CD8-positive, alpha-beta memory T cell (primary cell): ENCODE measurements at places on chromosomes 12 and 14. TPM values are rescaled to one million over a fixed set of nuclear protein-coding genes. Genes with fewer than 3 reads are reported as not detected.

DNA sequence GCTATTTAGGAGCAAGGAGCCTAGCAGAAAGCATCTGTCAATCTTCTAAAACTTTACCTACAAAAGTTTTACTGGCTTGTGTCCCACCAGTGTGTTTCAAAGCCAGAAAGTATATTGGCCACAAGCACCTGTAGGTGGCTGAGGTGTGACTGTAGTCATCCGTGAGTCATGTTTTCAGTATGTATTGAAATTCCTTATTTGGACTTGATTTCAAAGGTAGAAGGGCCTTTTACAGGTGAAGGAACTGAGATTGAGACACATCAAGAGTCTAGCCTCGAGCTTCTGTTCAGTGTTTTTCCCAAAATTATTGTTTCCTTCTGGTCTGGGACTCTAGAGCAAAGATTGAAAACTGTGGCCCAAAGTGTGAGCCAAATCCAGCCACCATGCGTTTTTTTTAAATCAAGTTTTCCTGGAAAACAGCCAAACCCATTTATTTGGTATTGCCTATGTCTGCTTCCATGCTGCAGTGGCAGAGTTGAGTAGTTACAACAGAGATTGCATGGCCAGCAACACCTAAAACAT is 195.3 kb upstream of the BCL2L14 start:
- no peak for DNase-seq
- peaks cover 5% of the 10 kb centered on the region for H3K36me3 ChIP-seq
- no peak overlapping the region for H3K4me3 ChIP-seq
- no peak overlapping the region for H3K27ac ChIP-seq

DNA sequence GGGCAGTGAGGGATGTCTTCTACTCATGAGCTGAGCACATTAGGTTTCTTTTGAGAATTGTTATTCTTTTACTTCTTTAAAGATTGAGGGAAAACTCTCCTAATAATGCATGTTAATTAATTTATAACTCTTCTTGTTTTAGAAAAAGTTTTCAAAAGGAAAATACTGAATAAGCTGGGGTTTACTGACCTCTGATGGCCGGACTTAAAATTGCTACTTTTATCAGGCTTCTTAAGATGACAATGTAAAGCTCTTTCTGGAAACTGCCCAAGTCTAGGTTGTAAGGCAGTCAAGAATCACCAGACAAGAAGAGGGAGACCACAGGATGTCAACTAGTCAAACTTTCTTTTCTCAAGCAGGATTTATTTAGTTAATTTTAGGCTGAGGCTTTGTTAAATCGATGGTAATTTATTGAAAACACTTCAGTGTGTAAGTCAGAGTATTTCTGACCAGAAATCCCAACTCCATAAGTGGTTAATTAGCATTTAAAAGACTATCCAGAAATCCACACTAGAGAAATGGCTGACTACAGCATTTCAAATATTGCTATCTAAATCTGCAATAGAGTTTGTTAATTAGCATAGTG is 82.1 kb downstream of the AVPR1A start:
- H3K4me3 ChIP-seq, result no peak overlapping the region
- no peaks in the 10 kb centered on the region for H3K4me1 ChIP-seq
- DNase-seq, result no peak
- no peak overlapping the region for H3K27ac ChIP-seq
- H3K36me3 ChIP-seq, result no peaks in the 10 kb centered on the region

GRCh38 chr12:117699118-117699517 is 269.7 kb downstream of the KSR2 start:
- no peaks in the 10 kb centered on the region for H3K36me3 ChIP-seq
- no peaks in the 10 kb centered on the region for H3K27me3 ChIP-seq
- H3K4me1 ChIP-seq, result no peaks in the 10 kb centered on the region

DNA sequence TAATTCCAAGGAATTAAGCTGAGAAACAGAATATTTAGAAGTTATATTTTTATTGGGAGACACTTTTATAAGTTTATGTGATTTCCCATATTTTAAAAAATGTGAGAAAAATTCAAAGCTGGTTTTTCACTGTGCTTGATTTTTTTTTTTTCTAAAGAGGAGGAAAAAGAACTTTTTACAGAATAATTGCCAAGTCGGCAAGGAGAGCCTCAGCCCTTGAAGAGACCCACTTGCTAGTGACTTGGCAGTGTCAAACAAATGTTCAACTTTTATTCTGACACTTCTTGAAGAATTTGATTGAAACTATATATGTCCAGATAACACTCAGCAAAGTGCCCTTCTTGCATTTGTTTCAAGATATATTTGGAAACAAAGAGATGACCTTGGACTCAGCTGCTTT is 52.3 kb upstream of the ATP2A2 start:
- no peak overlapping the region for H3K4me3 ChIP-seq
- H3K36me3 ChIP-seq, result no peaks in the 10 kb centered on the region
- H3K27ac ChIP-seq, result no peak overlapping the region
- no peak for DNase-seq
- no peaks in the 10 kb centered on the region for H3K27me3 ChIP-seq

- no peak overlapping the region for H3K4me3 ChIP-seq
- no peaks in the 10 kb centered on the region for H3K4me1 ChIP-seq
- no peak overlapping the region for H3K27ac ChIP-seq
- H3K27me3 ChIP-seq, result no peaks in the 10 kb centered on the region
- no peak for DNase-seq
- H3K36me3 ChIP-seq, result no peaks in the 10 kb centered on the region
Measured at GRCh38 chr12:65590318-65590717, 234.0 kb upstream of the HMGA2 start.

Gene CAND1
- total RNA-seq, result 197 TPM

GRCh38 chr12:24198936-24199671 is 249.6 kb upstream of the SOX5 start:
- H3K27ac ChIP-seq, result no peak overlapping the region
- no peaks in the 10 kb centered on the region for H3K27me3 ChIP-seq
- H3K36me3 ChIP-seq, result no peaks in the 10 kb centered on the region
- no peaks in the 10 kb centered on the region for H3K4me1 ChIP-seq
- H3K4me3 ChIP-seq, result no peak overlapping the region
- DNase-seq, result no peak

- H3K4me3 ChIP-seq, result no peak overlapping the region
- DNase-seq, result no peak
- H3K27ac ChIP-seq, result no peak overlapping the region
- H3K36me3 ChIP-seq, result no peaks in the 10 kb centered on the region
Measured at GRCh38 chr12:12606781-12607589, 4.7 kb upstream of the CREBL2 start.

Gene CBX5
- 82.0 TPM for total RNA-seq

- H3K27ac ChIP-seq, result no peak overlapping the region
- H3K27me3 ChIP-seq, result no peaks in the 10 kb centered on the region
- H3K4me1 ChIP-seq, result no peaks in the 10 kb centered on the region
- no peak overlapping the region for H3K4me3 ChIP-seq
- H3K36me3 ChIP-seq, result no peaks in the 10 kb centered on the region
- DNase-seq, result no peak
Measured at GRCh38 chr12:24748326-24748725, 200.6 kb downstream of the BCAT1 start.

DNA sequence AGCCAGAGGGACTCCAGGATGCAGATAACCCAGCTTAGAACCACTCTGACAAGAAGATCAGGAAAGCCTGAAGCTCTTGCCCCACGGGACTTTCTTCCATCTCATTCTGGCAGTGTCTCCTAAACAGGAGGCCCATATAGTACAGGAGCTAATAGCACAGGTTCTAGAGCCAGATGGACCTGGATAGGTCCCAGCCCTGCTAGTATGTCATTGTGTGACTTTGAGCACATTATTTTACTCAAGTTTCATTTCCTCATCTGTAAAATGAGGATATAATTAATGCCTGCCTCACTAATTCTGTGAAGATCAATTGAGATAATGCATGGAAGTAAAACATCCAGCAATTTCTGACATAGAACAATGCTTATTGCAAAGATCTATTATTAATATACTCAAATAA is 66.5 kb upstream of the GZMB start:
- no peaks in the 10 kb centered on the region for H3K36me3 ChIP-seq
- peaks cover 20% of the 10 kb centered on the region for H3K4me1 ChIP-seq
- H3K27me3 ChIP-seq, result no peaks in the 10 kb centered on the region
- no peak overlapping the region for H3K27ac ChIP-seq
- DNase-seq, result no peak
- H3K4me3 ChIP-seq, result no peak overlapping the region

Gene NRIP2
- not detected for total RNA-seq

Gene CLEC4C
- not detected for total RNA-seq

Gene SNRPF
- total RNA-seq, result 45.4 TPM

Gene ANKS1B
- total RNA-seq, result 0.39 TPM

DNA sequence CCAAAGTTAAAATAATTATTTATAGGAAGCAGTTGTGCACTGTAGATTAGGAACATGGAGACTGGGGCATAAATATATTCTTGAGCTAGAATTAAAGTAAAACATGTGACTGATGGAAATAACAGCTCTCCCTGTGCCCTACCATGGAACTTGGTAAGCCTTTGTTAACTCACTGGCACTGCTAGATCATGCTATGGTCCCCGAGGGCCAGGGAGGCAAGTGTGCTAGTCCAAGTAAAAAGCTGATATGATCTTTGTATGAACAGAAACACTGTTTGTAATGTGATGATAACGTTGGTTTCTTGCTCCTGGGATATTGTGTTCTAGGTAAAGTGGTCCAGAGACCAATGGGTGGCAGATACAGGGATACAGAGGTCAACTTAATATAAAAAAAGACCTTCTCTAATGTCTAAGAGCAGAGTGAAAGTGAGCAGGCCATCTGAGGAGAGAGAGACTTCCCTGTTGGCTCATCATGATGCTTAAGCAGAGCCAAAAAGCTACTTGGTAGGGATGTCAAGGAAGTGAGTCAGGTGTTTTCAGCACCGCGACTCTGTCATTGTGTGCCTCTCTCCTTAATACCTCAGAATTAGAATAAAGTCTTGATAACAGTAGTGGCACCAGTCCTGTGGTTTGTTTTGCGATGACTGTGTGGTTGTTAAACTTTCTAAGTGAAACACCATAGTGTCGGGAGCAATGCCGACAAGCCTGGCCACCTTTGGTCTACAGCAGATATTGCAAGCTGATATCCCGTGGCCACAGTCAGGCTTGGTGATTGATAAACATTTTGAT is 27.6 kb downstream of the BICD1 start:
- no peak overlapping the region for H3K4me3 ChIP-seq
- DNase-seq, result no peak
- H3K4me1 ChIP-seq, result peaks cover 9% of the 10 kb centered on the region
- H3K27ac ChIP-seq, result no peak overlapping the region
- no peaks in the 10 kb centered on the region for H3K36me3 ChIP-seq

DNA sequence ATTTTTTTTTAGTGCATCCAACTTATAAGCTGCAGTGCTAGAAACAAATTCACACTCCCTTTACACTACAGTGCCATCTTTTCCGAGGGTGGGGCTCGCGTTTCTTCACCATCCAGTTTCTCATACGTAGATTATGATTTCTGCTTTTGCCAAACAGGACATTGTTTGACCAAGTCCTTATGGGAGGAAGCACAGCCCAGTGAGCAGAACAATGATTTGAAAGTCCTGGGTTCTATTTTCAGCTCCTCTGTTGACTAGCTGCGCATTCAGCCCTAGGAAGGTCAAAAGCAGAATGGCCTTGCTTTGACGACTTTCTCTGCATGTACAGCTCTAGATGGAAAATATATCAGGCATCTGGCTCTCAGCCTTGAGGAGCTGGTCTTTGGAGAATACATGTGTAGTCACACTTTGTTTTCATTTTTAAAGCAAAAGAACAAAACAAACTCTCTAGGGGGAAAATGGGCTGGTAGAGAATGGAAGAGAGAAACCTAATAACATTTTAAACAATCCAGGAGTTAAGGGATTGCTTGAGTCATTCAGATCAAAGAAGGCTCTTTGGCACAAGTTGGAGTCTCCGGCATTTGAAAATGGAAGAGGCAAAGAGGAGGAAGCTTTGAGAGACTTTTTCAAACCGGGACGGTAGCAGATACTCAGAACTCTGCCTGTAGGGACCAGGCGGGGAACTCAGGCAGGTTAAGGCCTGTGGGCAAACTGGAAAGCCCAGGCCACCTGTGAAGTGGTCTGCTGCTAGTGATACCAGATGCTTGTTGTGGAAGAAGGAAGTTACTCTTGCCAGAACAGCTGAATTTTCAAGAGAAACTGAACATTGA is 257.3 kb upstream of the PLEKHG7 start:
- H3K36me3 ChIP-seq, result no peaks in the 10 kb centered on the region
- H3K4me3 ChIP-seq, result no peak overlapping the region
- H3K27me3 ChIP-seq, result no peaks in the 10 kb centered on the region
- DNase-seq, result no peak
- no peak overlapping the region for H3K27ac ChIP-seq

GRCh38 chr12:80707126-80707829 is at the start of gene MYF6:
Gene MYF6 (plus strand): TSS chr12:80707634. CDS start chr12:80707720, 86 bp downstream.
- no peak within 1 kb of the TSS for H3K27ac ChIP-seq
- no peaks in the 10 kb centered on the region for H3K27me3 ChIP-seq
- H3K36me3 ChIP-seq, result no peaks in the 10 kb centered on the region
- H3K4me1 ChIP-seq, result no peaks in the 10 kb centered on the region

Gene ACOT2
- total RNA-seq, result 16.4 TPM

- H3K4me1 ChIP-seq, result no peaks in the 10 kb centered on the region
- DNase-seq, result no peak
- no peak within 1 kb of the TSS for H3K4me3 ChIP-seq
- H3K36me3 ChIP-seq, result no peaks in the 10 kb centered on the region
Measured at GRCh38 chr12:69610729-69611128, at the start of gene LRRC10. Gene LRRC10 (minus strand): TSS chr12:69610907. CDS start chr12:69610838, 69 bp downstream.

GRCh38 chr12:104376650-104377513 is 73.3 kb downstream of the EID3 start:
- peaks cover 6% of the 10 kb centered on the region for H3K4me1 ChIP-seq
- no peaks in the 10 kb centered on the region for H3K36me3 ChIP-seq
- no peaks in the 10 kb centered on the region for H3K27me3 ChIP-seq
- DNase-seq, result no peak
- H3K27ac ChIP-seq, result no peak overlapping the region
- no peak overlapping the region for H3K4me3 ChIP-seq

Gene MDGA2
- not detected for total RNA-seq

- no peak overlapping the region for H3K4me3 ChIP-seq
- no peaks in the 10 kb centered on the region for H3K36me3 ChIP-seq
- no peaks in the 10 kb centered on the region for H3K4me1 ChIP-seq
- no peaks in the 10 kb centered on the region for H3K27me3 ChIP-seq
Measured at GRCh38 chr12:76701690-76702089, 62.2 kb upstream of the ZDHHC17 start.

Gene ACVRL1
- total RNA-seq, result not detected

Gene TAS2R10
- 0.28 TPM for total RNA-seq

DNA sequence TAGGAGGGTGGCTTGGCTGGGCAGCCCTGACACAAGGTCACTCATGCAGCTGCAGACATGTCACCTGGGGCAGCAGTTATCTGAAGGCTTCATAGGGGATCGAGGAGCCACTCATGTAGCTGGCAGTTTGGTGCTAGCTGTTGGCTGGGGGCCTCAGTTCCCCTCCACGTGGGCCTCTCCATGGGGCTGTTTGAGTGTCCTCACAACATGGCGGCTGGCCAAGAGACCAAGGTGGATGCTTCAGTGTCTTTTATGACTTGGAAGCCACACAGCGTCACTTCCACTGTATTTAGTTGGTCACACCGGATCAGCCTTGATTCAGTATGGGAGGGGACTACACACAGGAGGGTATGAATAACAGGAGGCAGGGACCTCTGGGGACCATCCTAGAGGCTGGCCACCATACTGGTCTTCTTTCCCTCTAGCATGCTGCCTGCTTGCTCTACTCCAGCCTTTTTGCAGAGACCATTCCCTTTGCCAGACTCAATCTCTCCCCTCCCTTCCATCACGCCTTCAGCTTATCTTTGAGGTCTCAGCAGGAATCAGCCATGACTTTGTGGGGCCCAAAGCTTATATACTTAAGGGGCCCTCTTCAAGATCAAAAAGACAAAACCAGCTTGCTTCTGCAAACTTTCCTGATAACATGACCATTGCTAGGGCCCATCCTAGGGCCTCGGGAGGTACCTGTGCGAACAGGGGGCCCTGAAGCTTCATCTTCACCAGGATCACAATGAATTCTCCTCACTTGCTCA is 53.4 kb downstream of the RPH3A start:
- H3K4me3 ChIP-seq, result no peak overlapping the region
- H3K4me1 ChIP-seq, result no peaks in the 10 kb centered on the region
- no peak overlapping the region for H3K27ac ChIP-seq
- peaks cover 3% of the 10 kb centered on the region for H3K27me3 ChIP-seq

Gene ABHD12B
- total RNA-seq, result not detected

Gene HCAR1
- 0.13 TPM for total RNA-seq
